ENCODE measurements at places on chromosomes 16 and 17.

DNA sequence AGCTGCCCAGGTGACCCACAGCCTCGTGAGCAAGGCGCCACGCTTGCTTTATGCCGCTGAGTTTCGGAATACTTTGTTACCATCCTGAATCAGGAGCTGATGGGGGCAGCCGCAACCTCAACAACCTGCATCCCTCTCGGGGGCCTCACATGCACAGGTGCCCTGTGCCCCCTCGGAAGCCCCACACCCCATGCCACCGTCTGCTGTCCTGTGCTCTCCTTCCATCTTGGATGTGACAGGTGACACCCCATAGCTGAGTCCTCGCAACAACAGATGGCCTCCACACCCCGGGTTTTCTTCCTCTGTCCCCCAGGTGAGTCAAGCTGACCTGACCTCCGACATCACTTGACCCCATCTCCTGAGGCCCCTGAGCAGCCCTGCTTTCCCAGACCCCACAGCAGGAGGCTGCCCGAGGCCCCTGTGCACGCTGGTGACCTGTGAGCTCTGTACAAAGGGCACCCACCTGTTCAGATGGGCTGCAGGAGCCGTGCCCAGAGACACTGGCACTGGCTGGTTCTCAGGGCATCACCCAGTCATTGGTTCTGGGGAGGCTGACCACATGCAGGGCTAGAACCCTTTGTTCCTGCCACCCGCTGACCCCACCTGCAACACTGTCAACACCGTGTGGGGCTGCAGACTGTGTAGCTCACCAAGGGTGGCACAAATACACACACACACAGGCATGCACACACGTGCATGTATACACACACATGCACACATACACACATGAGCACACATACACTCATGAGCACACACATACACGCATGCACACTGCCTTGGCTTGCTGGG, 57.7 kb downstream of the RMI2 start:
- DNase-seq, result no peak

DNA sequence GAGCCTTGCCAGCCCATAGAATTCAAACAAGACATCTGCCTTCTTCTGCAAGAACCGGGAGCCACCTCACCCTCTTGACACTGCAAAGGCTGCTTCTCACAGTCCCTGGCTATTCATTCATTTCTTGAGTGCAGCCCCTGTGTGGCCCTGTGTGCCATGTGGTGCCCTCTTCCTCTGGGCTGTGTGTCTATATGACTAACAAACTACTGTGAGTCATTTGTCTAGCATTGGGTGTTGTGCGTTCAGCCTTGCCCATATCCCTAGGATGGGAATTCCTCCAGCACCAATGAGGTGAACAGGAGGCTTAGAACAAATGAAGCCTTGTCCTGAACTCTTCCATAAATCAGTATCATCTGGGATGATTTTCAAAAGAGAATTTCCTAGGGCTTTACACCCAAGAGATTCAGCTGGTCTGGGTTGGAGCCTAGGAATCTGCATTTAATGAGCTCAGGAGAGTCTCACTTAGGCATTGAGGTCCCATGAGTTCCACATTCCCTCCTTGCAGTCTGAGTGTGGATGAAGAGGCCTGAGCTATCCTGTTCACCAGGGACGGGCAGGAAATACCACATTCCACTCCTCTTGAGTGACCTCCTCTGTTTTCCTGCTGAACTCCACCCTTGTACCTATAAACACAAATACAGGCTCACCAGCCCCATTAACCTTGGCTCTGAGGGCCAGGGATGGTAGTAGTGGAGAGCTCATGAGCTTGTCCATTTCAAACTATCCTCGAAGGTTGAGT, 308.7 kb upstream of the N4BP1 start:
- DNase-seq, result no peak

- DNase-seq, result no peak
Observed at GRCh38 chr17:66665194-66665593, 169.7 kb upstream of the CACNG5 start.

GRCh38 chr17:76281573-76282371, 16.6 kb downstream of the UBALD2 start:
- no peak for DNase-seq

DNA sequence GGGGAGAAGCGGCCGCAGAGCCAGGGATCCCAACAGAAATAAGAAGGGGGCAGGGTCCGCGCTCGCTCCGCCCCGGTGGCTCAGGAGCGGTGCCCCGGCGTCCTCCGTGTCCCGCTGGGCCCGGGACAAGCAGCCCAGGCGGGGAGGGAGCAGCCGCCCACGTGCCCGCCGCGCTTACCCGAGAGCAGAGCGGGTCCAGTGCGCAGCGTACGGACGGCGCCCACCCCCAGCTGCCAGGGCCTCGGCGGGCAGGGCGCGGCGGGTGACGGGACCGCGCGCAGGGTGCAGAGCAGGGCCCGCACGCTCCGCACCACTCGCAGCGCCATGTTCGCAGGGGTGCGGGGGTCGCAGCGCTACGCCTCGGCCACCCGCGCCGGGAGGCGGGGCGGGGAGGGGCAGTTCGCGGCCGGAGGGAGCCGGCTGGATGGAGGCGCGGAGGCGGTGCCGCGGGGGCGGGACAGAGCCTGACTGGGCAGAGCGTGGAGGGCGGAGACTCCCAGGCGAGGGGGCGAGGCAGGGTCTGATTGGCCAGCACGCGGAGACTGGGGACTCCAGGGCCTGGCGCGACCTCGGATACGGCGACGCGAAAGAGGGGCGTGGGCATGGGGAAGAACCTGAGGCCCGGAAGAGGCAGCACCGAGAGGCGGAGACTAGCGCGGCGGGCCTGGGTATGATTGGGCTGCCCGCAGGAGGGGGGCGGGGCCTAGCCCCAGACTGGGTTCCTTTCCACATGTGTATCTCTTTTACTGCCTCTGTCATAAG, at the start of gene GCSH:
TSS of gene GCSH (minus strand) at position 443 of the 762 bp plus-strand sequence. CDS start at position 326, 117 bp downstream.
- DNase-seq, result peak; percentile 98

DNA sequence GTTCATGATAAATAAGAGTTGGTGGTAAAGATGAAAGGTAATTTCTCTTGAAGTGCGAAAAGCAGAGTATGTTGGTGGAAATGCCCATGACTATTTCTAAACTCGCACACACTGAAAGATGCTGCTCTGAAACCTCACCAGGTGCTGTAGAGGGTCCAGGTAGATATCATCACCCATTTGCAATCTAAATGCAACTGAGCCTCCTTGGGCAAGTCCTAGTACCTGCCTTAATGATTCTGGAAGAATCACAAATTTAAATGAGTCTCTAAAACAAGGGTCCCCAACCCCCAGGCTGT, 5.9 kb upstream of the MMD start:
- no peak for DNase-seq

- no peak for DNase-seq
Observed at GRCh38 chr17:61389670-61390478, 9.8 kb upstream of the TBX2 start.

GRCh38 chr17:2982854-2983253, 80.6 kb downstream of the OR1D5 start:
- no peak for DNase-seq

DNA sequence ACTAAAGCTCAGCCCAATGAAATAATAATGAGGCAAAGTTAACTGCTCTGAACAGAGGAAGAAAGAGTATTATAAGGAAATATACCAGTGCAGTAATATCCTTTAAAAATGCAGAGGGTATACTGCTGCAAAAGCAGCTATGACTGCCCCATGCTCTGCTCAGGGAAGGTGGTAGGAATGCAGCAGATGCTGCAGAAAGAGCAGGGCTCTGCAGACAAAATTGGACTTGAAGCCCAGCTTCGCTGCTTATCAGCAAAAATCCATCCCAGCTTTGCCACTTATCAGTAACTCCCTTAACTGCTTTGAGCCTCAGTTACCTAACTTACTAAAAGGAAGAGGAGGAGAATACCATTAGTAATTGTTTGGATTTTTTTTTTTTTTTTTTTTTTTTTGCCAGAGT, 533.8 kb upstream of the CDH5 start:
- DNase-seq, result no peak

GRCh38 chr17:58325976-58326468, 2.6 kb downstream of the TSPOAP1 start:
- no peak for DNase-seq

DNA sequence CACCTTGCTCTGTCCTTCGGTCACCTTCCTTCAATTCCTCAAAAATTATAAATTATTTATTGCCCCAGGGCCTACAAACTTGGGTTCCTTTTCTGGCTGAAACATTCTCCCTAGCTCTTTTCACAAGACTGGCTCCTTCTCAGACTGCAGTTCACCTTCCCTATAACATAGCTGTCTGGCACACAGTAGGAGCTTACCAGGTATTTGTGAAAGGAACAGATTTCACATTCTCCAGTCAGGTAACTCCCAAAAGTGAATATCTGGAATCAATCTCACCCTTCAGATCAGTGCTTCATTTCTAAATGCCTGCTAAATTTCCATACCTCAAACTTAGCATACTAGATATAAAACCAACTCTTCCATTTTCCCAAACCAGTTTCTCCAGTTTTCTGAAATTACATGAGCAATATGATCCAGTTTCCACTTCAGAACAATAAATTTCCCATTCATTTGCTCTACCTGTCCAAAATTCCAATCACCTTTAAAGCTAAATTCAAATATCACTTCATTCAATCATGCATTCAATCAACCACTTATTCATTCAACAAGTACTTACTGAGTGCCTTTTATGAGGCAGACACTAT, 6.1 kb downstream of the RFFL start:
- DNase-seq, result no peak

DNA sequence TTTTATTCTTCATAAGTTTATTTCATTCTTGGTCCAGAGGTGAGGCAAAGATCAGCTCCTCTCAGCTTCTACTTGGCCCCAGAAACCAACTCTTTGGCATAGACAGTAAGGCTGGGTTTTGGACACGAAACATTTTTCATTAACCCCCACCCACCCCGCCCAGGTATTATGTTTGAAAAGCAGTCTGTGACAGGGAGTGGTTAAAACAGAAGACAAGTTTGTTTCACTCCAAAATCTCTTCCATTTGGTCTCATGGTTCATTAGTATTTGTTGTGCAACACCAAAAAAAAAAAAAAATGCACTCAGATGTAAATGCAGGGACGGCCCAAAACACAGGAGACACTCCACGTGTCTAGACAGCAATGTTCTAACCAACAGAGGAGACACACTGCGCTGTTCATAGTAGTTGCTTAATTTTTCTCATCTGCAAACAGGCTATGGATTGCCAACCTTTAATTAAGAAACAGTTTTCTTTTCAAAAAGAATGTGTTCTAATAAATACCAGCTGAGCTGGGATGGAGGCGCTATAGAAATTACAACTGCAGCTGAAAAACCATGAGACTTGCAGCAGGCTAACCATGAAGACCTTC, 39.8 kb upstream of the MMP2 start:
- DNase-seq, result no peak

DNA sequence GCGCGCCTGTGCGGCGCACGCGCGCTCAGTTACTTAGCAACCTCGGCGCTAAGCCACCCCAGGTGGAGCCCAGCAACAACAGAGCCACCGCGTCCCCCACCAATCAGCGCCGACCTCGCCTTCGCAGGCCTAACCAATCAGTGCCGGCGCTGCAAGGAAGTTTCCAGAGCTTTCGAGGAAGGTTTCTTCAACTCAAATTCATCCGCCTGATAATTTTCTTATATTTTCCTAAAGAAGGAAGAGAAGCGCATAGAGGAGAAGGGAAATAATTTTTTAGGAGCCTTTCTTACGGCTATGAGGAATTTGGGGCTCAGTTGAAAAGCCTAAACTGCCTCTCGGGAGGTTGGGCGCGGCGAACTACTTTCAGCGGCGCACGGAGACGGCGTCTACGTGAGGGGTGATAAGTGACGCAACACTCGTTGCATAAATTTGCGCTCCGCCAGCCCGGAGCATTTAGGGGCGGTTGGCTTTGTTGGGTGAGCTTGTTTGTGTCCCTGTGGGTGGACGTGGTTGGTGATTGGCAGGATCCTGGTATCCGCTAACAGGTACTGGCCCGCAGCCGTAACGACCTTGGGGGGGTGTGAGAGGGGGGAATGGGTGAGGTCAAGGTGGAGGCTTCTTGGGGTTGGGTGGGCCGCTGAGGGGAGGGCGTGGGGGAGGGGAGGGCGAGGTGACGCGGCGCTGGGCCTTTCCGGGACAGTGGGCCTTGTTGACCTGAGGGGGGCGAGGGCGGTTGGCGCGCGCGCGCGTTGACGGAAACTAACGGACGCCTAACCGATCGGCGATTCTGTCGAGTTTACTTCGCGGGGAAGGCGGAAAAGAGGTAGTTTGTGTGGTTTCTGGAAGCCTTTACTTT, at the start of gene UBB:
TSS of gene UBB (plus strand) at position 452 of the 856 bp plus-strand sequence. CDS start 817 bp downstream, outside the sequence.
- peak; percentile 89 for DNase-seq

DNA sequence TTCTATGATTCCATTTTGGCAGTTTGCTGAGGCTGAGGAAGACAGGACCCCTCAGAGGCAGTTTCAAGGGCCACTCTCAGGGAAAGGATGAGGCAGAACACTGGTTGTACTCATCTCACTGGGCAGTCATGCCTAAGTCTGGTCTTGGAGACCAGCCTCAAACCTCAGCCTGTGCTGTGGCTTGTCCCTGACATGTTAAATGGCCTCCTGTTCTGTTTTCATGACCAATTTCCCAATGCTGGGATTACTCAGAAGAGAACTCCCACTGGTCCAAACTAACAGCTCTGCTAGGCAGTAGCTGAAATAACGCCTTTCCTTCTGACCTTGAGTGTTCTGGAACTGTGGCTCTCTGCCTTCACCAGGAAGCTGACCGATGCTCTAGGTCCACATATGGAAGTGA, 8.4 kb upstream of the SPDYE4 start:
- no peak for DNase-seq

GRCh38 chr17:40613467-40614154, 34.0 kb downstream of the SMARCE1 start:
- DNase-seq, result no peak

- DNase-seq, result no peak
Observed at GRCh38 chr17:15289285-15290183, 24.4 kb upstream of the PMP22 start.

DNA sequence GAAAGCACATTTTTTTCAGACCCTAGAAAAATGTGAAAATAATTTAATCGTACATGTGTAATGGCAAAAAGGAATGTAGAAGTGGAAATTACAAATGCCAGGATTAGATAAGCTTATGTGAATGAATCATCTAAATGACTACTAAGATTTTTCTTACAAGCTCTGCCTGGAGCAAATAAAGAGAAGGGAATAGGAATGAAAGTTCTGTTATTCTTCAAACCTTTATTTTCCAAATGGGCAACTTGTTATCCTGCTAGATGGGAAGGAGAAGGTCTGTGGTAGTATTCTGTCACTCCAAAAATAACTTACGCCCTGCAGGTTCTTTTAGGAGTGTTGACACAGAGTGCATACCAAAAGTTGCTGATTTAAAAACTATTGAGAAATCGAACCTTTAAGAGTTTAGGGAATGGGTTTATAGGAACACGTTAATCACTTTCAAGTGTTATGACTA, 9.7 kb downstream of the CTCF start:
- no peak for DNase-seq

- no peak for DNase-seq
Observed at GRCh38 chr17:4796552-4796920, 572 bp downstream of the PSMB6 start.

- DNase-seq, result no peak
Observed at GRCh38 chr17:27846042-27846655, 45.8 kb upstream of the NOS2 start.

Data from activated T-helper 1 cell treated with Interleukin-2 at 50 U/mL for 16 hours (primary cell).